ENCODE measurements at places on chromosomes 1 and 21. TPM values are rescaled to one million over a fixed set of nuclear protein-coding genes. Genes with fewer than 3 reads are reported as not detected.

SYTL1 gene
- 1.9 TPM for total RNA-seq

SLC9C2 gene
- not detected for total RNA-seq

TRIM63 gene
- total RNA-seq = not detected

TMPRSS2 gene
- 0.14 TPM for total RNA-seq

DNAH14 gene
- 12.5 TPM for total RNA-seq

PLA2G4A gene
- 1.4 TPM for total RNA-seq

SLC44A5 gene
- total RNA-seq = 0.25 TPM

OR6N1 gene
- not detected for total RNA-seq

DNA sequence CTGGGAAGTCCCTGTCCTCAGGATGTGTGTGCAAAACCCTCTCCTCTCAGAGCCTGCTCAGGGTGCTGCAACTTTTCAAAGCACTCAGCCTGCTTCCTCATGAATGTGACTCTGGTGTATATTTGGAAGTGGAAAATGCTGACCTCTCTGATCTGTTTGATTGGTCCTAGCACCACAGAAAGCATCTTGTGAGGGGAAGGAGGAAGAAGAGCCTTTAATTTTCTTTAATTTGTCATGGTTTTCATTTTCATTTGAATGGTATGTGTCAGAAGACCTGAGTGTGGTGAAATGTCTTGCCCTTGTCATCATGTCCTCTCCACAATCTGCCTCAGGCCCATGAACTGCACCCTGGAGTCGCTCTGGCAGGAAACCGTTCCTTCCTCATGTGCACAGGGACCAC is 383.5 kb downstream of the NTNG1 start:
- H3K27me3 ChIP-seq = no peaks in the 10 kb centered on the region
- no peaks in the 10 kb centered on the region for H3K36me3 ChIP-seq
- H3K4me1 ChIP-seq = no peaks in the 10 kb centered on the region
- DNase-seq = no peak

- H3K36me3 ChIP-seq = no peaks in the 10 kb centered on the region
- no peaks in the 10 kb centered on the region for H3K27me3 ChIP-seq
These were observed 61.6 kb upstream of the PPM1J start for GRCh38 chr1:112776688-112777087.

DNA sequence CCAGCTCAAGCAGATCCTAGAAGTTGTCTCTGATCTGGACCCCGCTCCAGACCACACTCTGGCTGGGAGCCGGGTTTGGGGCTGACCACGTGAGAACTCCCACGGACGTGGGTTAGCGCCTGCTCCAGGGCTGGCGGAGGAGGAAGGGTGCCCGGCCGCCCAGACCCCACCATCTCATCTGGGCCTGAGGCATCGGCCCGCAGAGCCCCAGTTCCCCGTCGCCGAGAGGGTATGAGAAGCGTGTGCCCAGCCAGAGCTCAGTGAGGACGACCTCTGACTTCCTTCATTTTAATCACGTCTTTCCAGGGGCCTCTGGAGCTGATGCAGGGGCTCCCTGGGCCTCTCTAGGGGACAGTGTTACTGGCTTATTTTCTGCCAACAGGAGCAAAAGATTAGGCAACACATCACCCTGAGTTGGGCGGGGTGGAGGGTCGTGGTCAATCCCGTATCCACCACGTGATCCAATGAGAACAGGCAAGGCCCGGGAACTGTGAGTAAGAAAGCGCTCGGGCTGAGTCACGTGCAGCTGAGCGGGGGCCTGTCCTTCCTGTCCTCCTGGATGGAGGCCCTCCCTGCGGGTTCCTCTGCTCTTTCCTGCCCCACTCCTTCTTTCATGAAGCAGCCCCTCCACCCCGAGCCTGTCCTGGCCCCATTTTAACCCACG is 81.1 kb downstream of the SIK1 start:
- H3K4me1 ChIP-seq = peaks cover 16% of the 10 kb centered on the region
- H3K27ac ChIP-seq = no peak overlapping the region
- H3K27me3 ChIP-seq = no peaks in the 10 kb centered on the region
- H3K4me3 ChIP-seq = no peak overlapping the region

GRCh38 chr21:33058527-33058926 is 11.4 kb upstream of the OLIG1 start:
- H3K27me3 ChIP-seq = no peaks in the 10 kb centered on the region
- no peak for DNase-seq
- H3K4me1 ChIP-seq = peaks cover 22% of the 10 kb centered on the region
- H3K4me3 ChIP-seq = no peak overlapping the region
- no peaks in the 10 kb centered on the region for H3K36me3 ChIP-seq
- H3K27ac ChIP-seq = no peak overlapping the region

DNA sequence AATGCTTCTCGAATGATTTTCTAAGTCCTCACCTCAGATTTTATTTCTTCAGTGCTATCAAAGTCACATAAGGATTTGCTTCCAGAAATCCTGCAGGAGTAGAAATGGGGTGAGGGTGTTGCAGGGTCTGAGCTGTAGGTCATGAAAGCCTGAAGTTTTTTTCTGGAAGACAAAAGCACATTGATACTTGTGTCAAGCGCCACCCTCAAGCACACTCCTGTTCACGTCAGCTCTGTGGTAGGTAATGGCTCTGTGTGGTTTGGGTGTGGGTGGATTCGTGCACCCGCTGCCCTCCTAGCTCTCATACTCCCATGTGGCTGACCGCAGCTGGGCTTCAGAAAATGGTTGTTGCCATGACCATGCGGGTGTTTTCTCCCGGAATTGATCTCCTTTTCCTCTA is 39.9 kb downstream of the AKNAD1 start:
- H3K27ac ChIP-seq = peak overlapping the region; percentile 64
- DNase-seq = no peak
- no peaks in the 10 kb centered on the region for H3K27me3 ChIP-seq
- no peaks in the 10 kb centered on the region for H3K4me1 ChIP-seq
- H3K4me3 ChIP-seq = no peak overlapping the region

DNA sequence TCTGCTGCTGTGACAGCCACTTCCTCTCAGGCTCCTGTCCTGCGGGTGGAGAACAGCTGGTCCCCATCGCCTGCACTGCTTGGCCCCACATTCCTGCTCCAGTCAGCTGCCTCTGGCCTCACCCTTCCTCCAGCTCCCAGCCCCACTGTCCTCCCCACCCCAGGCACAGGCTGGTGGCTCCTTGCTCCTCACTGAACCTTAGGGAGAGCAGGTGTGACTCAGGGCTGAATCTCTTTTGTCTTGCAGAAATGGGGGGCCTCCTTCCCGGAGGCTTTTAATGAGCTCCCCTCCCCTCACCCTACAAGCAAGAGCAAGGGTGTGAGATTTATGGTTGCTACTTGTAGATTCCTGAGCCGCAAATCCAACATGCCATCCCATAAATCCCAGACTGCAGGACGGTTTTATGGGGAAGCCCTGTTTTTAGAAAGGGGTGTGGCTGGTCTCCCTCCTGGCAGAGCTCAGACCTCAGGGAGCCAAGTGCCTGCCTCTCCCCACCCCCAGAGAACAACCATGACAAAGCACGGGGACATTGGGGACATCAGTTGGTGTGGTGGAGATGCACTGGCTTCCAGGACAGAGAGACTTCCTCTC is 15.2 kb downstream of the CDK18 start:
- DNase-seq = no peak
- H3K4me1 ChIP-seq = no peaks in the 10 kb centered on the region
- no peak overlapping the region for H3K4me3 ChIP-seq
- H3K27ac ChIP-seq = peak overlapping the region; percentile 10

- peaks cover 4% of the 10 kb centered on the region for H3K27me3 ChIP-seq
- DNase-seq = no peak
- H3K4me3 ChIP-seq = no peak overlapping the region
- no peaks in the 10 kb centered on the region for H3K4me1 ChIP-seq
These were observed 17.8 kb upstream of the CHRM3 start for GRCh38 chr1:239368436-239369109.

GRCh38 chr1:65681096-65681495 is 111.6 kb upstream of the PDE4B start:
- no peaks in the 10 kb centered on the region for H3K36me3 ChIP-seq
- no peak overlapping the region for H3K4me3 ChIP-seq
- no peaks in the 10 kb centered on the region for H3K27me3 ChIP-seq
- no peak for DNase-seq
- H3K4me1 ChIP-seq = no peaks in the 10 kb centered on the region

DNA sequence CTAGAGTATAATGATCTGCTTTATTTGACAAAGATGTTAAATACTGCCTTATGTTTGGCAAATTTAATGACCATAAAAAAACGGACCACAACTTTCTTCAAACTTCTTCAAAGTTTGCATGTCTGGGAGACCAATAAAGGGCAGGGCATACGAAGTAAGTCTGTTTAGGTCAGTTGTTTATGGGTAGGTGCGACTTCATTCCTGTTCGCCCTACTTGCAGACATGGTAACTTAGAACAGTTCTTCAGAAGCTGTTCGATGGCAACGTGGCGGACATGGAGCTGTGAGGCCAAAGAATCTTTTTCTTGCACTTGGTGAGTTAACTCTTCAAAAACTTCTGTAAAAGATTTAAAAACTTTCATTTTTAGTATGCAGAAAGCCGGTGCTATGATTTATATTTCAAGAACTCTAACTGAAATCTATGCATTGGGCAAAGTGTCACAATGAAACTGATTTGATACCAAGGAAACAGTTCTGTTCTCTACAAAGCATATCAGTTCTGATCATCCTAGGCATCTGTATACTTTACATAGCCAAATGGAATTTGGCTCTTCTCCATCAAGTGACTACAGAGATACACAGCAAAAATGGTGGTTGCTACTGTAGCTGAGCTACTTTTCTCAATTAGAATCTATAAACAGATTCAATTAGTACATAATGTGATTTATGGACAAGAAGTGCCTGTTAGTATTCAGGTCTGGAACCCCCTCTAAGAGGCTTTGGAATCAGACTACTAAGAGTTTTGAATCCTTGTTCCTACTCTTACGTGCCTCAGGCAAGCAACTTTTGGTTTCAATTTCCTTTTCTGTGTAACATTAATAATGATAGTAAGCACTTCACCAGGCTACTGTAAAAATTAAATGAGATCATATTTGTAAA is 25.7 kb downstream of the C21orf91 start:
- H3K4me3 ChIP-seq = peak overlapping the region; percentile 2
- no peaks in the 10 kb centered on the region for H3K36me3 ChIP-seq
- DNase-seq = no peak
- H3K4me1 ChIP-seq = peaks cover 11% of the 10 kb centered on the region

- no peak for DNase-seq
- no peaks in the 10 kb centered on the region for H3K4me1 ChIP-seq
- no peak overlapping the region for H3K27ac ChIP-seq
- no peaks in the 10 kb centered on the region for H3K27me3 ChIP-seq
These were observed 94.4 kb upstream of the TNFSF4 start for GRCh38 chr1:173301507-173301906.

- no peak overlapping the region for H3K27ac ChIP-seq
- H3K36me3 ChIP-seq = no peaks in the 10 kb centered on the region
- H3K4me1 ChIP-seq = no peaks in the 10 kb centered on the region
- no peak overlapping the region for H3K4me3 ChIP-seq
- H3K27me3 ChIP-seq = no peaks in the 10 kb centered on the region
These were observed 366.5 kb downstream of the SIPA1L2 start for GRCh38 chr1:232263452-232263851.

DNA sequence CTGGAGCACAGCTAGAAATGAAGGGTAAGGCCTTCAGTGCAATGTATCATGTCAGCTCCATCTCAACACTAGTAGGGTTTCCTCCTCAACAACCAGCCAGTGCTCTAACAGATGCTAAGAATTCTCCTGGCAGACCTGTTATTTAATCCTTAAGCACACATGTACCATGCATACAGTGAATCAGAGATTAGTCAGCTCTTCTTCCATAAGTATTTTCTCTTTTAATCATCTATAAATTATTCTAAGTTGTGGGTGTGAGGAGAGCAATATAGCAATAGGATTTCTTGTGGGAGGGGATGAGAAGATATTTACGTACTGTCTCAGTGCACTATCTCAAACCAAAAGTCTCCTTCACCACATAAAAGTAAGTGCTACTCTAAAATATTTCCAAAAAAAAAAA is 95.3 kb downstream of the COP1 start:
- H3K4me3 ChIP-seq = no peak overlapping the region
- H3K27me3 ChIP-seq = no peaks in the 10 kb centered on the region
- peaks cover 4% of the 10 kb centered on the region for H3K36me3 ChIP-seq
- no peak overlapping the region for H3K27ac ChIP-seq
- no peak for DNase-seq

DNA sequence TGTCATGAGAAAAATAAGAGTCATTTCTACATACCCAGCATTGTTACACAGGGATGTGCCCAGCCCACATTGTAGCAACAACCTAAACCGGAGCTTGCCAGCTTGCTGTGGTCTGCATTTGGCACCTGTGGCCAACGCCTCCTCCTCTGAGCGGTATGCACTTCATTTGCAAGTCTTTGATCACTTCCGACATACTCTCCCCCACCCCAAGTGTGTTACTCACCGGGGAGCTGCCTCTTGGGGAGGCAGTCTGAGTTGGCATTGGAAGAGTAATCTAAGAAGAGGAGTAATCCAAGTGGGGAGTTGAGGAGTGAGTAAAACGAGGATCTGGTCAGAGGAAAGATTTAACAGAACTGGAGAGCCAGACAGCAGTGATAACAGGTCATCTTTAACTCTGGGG is 3.8 kb downstream of the BCL9 start:
- no peak overlapping the region for H3K4me3 ChIP-seq
- H3K4me1 ChIP-seq = peaks cover 12% of the 10 kb centered on the region
- H3K27ac ChIP-seq = no peak overlapping the region
- no peaks in the 10 kb centered on the region for H3K27me3 ChIP-seq
- H3K36me3 ChIP-seq = no peaks in the 10 kb centered on the region
- no peak for DNase-seq
